ENCODE measurements at places on chromosomes 13 and 19.

DNA sequence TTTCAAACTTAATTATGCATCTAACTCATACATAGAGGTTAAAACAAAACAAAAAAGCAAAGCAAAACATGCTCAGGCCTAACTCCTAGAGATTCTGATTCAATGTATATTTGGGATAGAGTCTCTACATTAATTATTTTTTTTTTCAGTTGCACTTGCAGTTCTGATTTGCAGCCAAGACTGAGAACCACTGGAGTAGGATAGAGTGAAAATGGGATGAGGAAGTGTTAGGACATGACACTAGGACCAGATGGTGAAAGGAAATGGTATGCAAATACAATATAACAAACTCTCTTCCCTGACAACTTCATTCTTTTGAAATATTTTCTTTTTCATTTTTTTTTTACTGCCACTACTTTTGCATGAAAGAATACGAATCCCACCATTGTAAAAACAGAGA is 1.8 kb downstream of the CCDC122 start:
- DNase-seq: no peak
- H3K4me1 ChIP-seq: peaks cover 18% of the 10 kb centered on the region
- peaks cover 2% of the 10 kb centered on the region for H3K27me3 ChIP-seq

GRCh38 chr13:77544758-77545338 is 9.3 kb downstream of the SCEL start:
- no peak overlapping the region for H3K4me3 ChIP-seq
- no peak for DNase-seq
- peaks cover 12% of the 10 kb centered on the region for H3K27me3 ChIP-seq
- H3K27ac ChIP-seq: no peak overlapping the region
- H3K36me3 ChIP-seq: no peaks in the 10 kb centered on the region

DNA sequence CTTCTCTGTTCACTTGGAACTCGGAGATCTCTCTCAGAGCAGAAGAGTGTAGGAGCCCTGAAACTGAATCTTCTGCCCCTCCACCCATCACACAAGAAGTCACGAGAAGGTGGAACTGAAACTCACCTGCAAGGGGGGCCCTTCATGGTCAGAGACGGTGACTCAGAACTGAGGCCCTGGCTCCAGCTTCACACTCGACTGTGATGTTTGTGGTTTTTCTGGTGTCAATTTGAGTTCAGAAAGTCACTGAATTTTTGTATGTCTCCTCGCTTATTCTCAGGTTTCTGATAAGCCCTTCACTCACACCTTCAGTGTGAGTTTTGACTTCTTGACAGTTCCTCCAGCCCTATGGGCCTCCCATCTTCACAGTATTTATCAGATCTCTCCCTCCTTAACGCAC is 23.1 kb downstream of the SIGLEC5 start:
- peaks cover 12% of the 10 kb centered on the region for H3K4me1 ChIP-seq
- peaks cover 8% of the 10 kb centered on the region for H3K27me3 ChIP-seq
- H3K36me3 ChIP-seq: no peaks in the 10 kb centered on the region
- no peak overlapping the region for H3K27ac ChIP-seq
- no peak overlapping the region for H3K4me3 ChIP-seq

- H3K36me3 ChIP-seq: no peaks in the 10 kb centered on the region
- DNase-seq: no peak
- no peak overlapping the region for H3K4me3 ChIP-seq
- peaks cover 3% of the 10 kb centered on the region for H3K27me3 ChIP-seq
- H3K4me1 ChIP-seq: no peaks in the 10 kb centered on the region
Observed at GRCh38 chr13:31964168-31964567, 67.4 kb upstream of the FRY start.

GRCh38 chr19:13849991-13850909 is 26.7 kb upstream of the NANOS3 start:
- peak overlapping the region; percentile 42 for H3K4me3 ChIP-seq
- peak; percentile 81 for DNase-seq

All from activated naive CD8-positive, alpha-beta T cell treated with anti-CD3 and anti-CD28 coated beads, Interleukin-2, amount 10 ng/mL, durations not matched to agents 7 days and 5 days (primary cell).